ENCODE measurements at places on chromosomes 13 and 19.

DNA sequence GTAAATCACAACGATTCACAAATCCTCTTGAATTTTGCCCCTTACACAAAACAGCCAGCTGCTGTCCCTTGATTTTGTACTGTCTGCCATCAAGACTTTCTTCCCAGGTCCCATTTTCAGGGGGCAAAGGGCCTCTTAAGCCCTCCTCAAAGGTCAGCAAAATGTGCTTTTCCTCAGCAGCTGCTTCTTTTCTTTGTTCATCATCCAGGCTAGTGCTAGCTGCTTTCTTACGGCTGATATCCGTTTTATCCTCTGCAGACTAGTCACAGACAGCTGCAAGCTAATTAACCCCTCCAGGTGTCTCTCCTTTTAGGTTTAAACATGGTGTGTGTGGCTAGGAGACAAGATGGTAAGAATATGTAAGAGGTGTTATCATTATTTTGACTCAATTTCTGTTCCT is 90.9 kb downstream of the NALCN start:
- DNase-seq: no peak

DNA sequence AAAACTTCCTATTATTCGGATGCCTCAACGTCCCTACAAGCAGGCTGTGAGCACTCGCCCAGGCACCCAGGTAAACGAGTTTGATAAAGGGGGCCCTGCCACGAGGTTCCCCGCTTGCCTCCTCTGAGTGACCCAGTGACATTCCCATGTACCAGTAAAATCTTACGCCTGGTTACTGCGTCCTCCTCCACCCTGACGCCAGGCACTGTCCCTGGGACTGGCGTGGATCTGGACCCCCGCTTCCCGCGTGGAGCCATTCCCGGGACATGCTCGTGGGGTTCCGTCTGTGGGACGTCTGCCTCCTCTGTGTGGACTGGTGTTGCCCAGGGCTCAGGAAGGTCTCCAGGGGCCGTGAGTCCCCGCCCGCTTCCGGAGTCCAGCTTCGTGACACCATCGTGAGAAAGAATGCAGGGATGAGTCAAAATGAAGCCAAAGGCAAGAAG is 407 bp upstream of the ZNF550 start:
- DNase-seq: no peak

DNA sequence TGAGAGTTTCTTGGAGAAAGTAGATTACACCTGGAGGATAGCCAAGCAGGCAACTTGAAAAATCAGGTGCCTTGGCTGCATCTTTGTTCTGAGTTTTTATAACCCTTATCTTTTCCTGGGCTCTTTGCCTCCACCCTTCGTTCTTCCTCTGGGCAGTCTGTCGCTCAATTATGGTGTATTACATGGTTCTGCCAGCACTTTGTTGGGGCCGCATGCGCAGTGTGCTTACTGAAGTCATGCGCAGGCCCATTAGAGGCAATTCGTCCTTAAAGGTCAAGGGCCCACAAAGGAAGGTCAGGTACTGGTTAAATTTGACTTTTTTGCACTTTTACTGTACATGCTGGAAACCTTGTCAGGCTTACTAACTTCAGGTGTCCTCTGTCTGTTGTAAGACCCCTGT is 761.9 kb upstream of the SLITRK5 start:
- no peak for DNase-seq

GRCh38 chr13:97212601-97213040 is 9.5 kb upstream of the MBNL2 start:
- no peak for DNase-seq

DNA sequence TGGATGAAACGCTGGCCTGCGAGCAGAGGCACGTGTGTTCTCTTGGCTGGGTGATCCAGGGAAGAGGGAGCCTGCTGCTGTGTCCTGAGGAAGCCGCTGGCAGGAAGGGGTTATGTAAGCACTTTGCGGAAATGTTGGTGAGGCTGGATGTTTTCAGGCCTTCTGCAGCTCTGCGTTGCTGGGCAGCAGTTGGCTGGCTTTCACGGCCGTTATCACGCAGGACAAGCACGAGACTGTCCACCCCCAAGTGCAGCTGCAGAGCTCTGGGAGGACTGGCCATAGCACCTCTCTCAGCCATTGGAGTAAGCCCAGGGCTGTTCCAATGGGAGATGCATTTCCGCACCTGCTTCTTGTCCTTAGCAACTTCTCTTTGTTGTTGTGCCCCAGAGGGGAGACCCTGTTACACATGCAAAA is 146.9 kb upstream of the SOX21 start:
- DNase-seq: no peak

GRCh38 chr13:35693134-35693784 is 216.8 kb upstream of the MAB21L1 start:
- DNase-seq: no peak

- no peak for DNase-seq
Observed at GRCh38 chr13:113157206-113157928, 1.1 kb upstream of the PROZ start.

GRCh38 chr19:17794731-17795494 is at the start of gene B3GNT3:
TSS of gene B3GNT3 (plus strand) at chr19:17795138. CDS start at chr19:17807808, 12,670 bp downstream.
- no peak for DNase-seq

DNA sequence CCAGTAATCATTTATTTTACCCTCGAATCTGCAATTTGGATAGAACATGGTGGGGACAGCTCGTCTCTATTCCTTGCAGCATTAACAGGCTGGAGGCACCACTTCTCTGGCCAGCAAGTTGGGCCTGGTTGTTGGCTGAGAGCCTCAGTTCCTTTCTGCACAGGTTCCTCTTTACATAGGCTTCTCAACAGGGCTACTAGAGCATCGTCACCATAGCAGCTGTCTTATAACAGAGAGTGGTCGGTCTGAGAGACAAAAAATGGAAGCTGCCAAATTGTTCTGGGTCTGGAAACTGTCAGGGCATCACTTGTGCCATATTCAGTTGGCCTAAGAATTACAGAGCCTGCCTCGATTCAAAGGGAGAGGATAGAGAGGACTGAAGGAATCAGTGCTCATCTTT is 86.7 kb downstream of the DNAJC15 start:
- DNase-seq: no peak

DNA sequence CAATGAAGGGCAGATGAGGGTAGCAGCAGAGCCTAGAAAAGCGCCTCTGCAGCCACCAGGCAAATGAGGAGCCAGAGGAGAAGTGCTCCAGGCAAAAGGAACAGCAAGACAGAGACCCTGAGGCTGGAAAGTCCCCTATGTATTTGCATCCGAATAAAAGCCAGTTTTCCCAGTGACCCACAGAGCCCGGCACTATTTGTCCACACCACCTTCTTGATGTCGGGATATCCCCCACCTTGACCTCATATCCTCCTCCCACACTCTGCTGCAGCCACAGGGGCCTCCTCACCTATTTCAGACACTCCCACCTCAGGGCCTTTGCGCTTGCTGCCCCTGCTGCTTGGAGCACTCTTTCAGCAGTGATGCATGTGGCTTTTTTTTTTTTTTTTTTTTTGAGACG is 6.6 kb downstream of the ATG4D start:
- no peak for DNase-seq

GRCh38 chr13:108948251-108948671 is 318.9 kb downstream of the MYO16 start:
- DNase-seq: no peak

DNA sequence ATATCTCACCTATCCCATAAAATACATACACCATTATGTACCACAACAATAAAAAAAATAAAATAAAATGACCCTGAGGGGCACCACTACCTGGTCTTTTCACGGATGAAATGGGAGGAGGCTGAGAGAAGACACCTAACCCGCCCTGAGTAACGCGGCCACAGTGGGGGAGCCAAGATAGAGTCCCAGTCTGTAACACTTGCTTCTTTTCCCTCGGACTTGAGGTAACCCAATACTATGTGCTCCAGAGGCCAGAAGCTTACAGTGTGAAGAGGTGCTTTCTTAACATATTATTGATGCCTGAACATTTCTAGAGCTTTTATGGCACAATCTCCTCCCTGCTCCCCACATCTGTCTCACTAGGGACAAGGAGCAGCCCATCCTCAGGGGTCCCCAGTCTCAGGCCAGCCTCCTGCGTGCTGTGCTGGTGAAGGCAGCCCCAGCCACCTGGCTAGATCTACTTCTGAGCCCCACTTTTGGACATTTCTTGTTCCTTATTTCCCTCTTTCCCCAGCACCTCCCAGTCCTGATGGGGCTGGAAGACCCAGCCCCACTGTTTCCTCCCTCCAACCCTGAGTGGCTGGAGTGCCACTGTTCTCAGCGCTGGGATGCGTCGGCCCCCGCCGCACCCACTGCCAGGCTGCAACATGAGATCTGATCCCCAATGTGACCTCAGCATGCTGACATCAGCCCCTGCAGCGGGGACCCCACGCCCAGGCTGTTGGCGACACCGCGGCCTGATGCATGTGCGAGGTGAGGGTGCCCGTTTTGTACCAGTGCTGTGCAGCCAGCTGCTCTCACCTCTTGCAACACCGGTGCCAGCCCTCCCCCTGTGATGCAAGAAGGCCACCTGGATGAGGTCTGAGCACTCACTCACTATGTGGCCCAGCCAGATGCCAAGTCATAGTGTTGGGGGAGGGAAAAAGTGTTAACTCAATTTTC is 143.3 kb downstream of the DCLK1 start:
- DNase-seq: no peak

- no peak for DNase-seq
Observed at GRCh38 chr13:38957794-38958592, 32.6 kb downstream of the STOML3 start.
